ENCODE measurements at places on chromosomes 5 and 9.

GRCh38 chr9:2286333-2286705 lies 271.2 kb downstream of the SMARCA2 start:
- DNase-seq, result no peak

DNA sequence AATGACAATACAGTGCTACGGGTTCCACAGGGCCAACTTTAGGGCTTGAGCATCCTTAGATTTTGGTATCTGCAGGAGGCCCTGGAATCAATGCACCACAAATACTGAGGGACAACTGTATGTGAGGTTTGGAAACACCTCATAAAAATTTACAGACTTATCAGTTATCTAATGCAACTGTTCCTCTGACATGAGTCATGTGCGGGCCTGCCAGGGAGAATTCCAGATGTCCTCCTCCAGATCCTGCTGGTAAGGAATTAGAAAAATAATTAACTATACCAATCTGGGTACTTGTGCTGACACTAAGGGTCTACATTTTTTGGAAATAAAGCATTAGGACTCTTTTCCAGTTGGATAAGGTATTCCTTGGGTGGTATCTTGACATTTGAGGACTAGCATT lies 333.3 kb downstream of the ARRDC3 start:
- DNase-seq, result no peak

DNA sequence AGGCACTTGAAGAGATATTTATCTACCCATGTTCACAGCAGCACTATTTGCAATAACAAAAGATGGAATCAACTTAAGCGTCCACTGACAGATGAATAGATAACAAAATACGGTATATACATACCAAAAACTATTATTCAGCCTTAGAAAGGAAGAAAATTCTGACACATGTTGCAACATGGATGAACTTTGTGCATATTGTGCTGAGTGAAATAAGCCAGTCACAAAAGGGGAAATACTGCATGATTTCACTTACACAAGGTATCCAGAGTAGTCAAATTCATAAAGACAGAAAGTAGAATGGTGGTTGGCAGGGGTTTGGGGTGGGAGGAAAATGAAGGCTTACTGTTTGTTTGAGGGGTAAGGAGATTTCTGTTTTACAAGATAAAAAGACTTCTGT lies 66.0 kb downstream of the FBN2 start:
- no peak for DNase-seq

DNA sequence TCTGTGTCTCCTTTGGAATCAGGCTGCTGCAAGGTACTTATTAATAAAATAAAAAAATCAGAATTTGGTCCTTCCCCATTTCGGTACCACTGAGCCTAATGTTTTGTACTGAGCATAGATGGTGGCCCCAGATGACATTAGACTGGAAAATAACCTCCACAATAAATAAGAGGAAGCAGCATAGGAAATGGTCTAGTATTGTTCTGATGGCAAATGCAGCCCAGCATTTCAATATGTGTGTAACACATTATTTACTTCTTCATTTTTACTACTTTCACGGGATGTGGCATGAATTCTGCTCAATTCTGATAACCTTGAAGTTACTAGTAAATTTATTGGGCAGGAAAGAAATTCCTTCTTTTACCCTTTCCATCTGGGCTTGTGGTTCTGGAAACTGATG lies 295.6 kb downstream of the ADGRV1 start:
- no peak for DNase-seq

GRCh38 chr5:139797856-139798510 lies 2.4 kb downstream of the PSD2 start:
- no peak for DNase-seq

GRCh38 chr5:98727686-98728085 lies 45.8 kb upstream of the RGMB start:
- no peak for DNase-seq

- peak; percentile 91 for DNase-seq
Observed at GRCh38 chr5:43041669-43042175, 1.6 kb upstream of the ANXA2R start.

All from posterior cingulate gyrus (tissue), 11 donors.